ENCODE measurements at places on chromosomes 11 and 22.
A peak's percentile ranks its signal among the peaks of the same experiment; 100 is the strongest.

DNA sequence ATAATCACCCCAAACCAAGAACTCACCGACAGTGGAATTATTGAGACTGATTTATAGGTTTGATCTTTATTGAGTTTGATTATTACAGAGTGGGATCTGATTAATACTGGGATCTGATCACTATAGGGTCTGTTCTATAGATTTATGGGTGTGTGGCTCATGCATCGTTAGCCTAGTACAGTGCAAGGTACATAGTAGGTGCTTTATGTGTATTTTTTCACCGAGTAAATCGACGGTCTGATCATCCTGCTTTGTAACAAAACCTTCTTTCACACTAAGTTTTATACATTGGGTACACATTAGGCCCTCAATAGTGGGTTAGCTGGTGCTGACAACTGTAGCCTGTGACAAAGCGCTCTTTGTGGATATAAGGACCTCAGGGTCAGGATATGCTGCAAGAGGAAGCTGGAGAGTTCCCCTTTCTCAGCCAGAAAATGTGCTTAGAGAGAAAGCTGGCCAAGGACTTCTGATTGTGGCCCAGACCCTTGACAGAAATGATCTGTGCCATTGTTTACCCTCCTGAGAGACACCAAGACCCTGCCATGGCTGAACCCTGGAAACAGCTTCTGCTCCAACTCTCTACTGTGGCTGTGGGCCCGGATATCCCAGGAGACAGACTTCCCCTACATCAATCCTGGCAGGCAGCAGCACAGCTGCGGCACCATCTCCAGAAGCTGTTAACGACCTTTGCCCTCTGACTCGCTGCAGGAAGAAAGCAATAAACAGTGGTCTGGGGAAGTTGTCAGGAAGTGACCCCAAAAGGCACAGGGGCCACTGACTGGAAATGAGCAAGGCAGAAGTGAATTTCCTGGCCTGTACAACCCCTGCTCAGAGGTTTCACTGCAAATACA lies 16.1 kb upstream of the TPP1 start:
- DNase-seq: peak; percentile 48
- peaks cover 10% of the 10 kb centered on the region for H3K4me1 ChIP-seq
- H3K36me3 ChIP-seq: peaks cover 36% of the 10 kb centered on the region
- no peak overlapping the region for H3K4me3 ChIP-seq
- H3K27me3 ChIP-seq: peaks cover 13% of the 10 kb centered on the region
- H3K27ac ChIP-seq: no peak overlapping the region

DNA sequence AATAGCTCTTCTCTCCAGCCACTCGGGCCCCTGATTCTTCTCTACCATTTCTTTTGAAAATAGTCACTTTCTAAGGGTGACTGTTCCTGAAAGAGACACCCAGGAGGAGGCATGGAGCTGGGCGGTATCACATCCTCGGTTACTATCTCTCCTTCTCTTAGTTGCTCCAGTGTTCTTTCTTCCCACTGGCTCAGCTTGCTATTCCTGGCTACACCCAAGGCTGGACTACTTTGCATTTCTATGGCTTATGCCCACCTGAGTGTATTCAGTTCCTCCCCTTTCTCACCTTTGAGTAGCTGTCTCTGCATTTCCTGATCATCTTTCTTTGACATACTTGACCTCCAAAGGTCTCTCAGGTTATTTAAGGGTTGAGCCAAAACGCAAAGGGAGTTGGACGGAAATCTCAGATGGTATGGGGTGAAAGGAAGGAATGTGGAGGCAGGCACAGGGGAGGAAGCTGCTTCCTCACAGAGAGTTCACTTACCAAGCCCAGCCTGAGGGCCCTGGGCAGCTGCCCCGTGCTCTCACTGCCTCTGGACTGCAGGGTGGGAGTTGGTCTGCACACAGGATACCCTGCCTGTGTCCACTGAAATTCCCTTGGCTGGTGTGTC lies 155.7 kb downstream of the SNX19 start:
- DNase-seq: no peak
- peaks cover 7% of the 10 kb centered on the region for H3K27me3 ChIP-seq
- H3K27ac ChIP-seq: no peak overlapping the region

DNA sequence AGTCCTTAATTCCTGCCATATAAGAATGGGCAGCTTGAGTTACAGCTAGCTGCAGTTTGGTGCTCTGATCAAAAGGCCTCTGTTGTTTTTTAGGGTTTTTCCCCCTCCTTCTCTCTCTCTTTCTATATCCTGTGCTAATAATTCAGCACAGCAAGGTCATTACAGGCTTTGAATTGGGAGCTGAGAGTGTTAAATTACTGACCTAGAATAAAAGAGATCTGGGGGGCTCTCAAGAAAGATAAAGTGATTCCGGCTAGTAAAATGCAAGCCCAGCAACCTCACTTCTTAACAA lies 84.9 kb downstream of the CSTPP1 start:
- H3K36me3 ChIP-seq: no peaks in the 10 kb centered on the region
- no peak for DNase-seq
- no peak overlapping the region for H3K4me3 ChIP-seq
- H3K27me3 ChIP-seq: no peaks in the 10 kb centered on the region
- H3K27ac ChIP-seq: no peak overlapping the region
- no peaks in the 10 kb centered on the region for H3K4me1 ChIP-seq

GRCh38 chr11:31987118-31988005 lies 103.5 kb upstream of the RCN1 start:
- peaks cover 8% of the 10 kb centered on the region for H3K27me3 ChIP-seq
- no peaks in the 10 kb centered on the region for H3K4me1 ChIP-seq

- peaks cover 5% of the 10 kb centered on the region for H3K36me3 ChIP-seq
- H3K27me3 ChIP-seq: peaks cover 9% of the 10 kb centered on the region
- no peak overlapping the region for H3K4me3 ChIP-seq
- H3K4me1 ChIP-seq: peaks cover 8% of the 10 kb centered on the region
Observed at GRCh38 chr11:66373265-66373664, 1.7 kb upstream of the SLC29A2 start.

GRCh38 chr22:32699001-32699582 lies 102.4 kb upstream of the TIMP3 start:
- H3K36me3 ChIP-seq: no peaks in the 10 kb centered on the region
- no peaks in the 10 kb centered on the region for H3K27me3 ChIP-seq
- H3K4me1 ChIP-seq: peaks cover 9% of the 10 kb centered on the region
- no peak overlapping the region for H3K27ac ChIP-seq

DNA sequence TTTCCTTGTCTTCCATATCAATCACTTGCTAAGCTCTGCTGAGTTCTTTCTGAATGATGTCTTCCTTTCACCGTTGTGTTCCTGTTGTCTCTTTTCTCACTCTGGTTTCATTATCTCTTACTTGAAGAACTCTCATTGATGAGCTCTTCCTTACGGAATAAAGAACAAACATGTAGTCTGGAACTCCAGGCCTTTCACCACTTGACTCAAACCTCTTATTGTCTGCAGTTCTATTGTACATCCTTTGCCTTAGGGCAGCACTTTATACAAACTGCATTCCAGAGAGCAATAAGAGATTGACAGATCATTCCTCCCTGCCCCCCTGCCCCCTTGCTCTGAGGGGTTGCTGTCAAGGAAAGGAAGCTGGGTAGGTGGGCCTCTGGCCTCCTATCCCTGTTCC lies 517.4 kb downstream of the TMEM135 start:
- H3K4me1 ChIP-seq: no peaks in the 10 kb centered on the region

- H3K36me3 ChIP-seq: peaks cover 3% of the 10 kb centered on the region
- peaks cover 4% of the 10 kb centered on the region for H3K27me3 ChIP-seq
- no peak for DNase-seq
- no peaks in the 10 kb centered on the region for H3K4me1 ChIP-seq
Observed at GRCh38 chr11:77093987-77094840, 8.4 kb upstream of the OMP start.

DNA sequence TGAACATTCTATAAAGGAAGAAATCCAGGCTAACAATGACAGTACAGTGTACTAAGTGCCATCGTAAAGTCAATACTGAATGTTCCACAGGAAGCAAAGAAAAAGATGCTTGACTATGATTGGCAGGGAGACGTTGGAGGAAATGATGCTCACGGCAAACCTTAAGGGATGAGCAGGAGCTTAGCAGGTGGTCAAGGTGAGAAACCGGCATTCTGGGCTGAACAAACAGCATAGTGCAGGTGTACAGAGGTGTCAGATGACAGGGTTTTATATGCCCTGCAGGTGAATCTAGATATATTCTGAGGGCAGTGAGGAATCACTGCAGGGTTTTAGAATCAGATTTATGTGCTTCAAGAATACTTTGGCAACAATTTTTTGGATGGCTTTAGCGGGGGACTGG lies 85.3 kb upstream of the HEPHL1 start:
- H3K27ac ChIP-seq: no peak overlapping the region
- H3K36me3 ChIP-seq: no peaks in the 10 kb centered on the region
- H3K4me3 ChIP-seq: no peak overlapping the region
- H3K27me3 ChIP-seq: peaks cover 1% of the 10 kb centered on the region

GRCh38 chr11:122068837-122069236 lies 47.2 kb downstream of the BLID start:
- H3K27ac ChIP-seq: peak overlapping the region; percentile 2
- no peak overlapping the region for H3K4me3 ChIP-seq
- H3K4me1 ChIP-seq: peaks cover 2% of the 10 kb centered on the region
- no peaks in the 10 kb centered on the region for H3K27me3 ChIP-seq
- H3K36me3 ChIP-seq: peaks cover 5% of the 10 kb centered on the region
- no peak for DNase-seq

DNA sequence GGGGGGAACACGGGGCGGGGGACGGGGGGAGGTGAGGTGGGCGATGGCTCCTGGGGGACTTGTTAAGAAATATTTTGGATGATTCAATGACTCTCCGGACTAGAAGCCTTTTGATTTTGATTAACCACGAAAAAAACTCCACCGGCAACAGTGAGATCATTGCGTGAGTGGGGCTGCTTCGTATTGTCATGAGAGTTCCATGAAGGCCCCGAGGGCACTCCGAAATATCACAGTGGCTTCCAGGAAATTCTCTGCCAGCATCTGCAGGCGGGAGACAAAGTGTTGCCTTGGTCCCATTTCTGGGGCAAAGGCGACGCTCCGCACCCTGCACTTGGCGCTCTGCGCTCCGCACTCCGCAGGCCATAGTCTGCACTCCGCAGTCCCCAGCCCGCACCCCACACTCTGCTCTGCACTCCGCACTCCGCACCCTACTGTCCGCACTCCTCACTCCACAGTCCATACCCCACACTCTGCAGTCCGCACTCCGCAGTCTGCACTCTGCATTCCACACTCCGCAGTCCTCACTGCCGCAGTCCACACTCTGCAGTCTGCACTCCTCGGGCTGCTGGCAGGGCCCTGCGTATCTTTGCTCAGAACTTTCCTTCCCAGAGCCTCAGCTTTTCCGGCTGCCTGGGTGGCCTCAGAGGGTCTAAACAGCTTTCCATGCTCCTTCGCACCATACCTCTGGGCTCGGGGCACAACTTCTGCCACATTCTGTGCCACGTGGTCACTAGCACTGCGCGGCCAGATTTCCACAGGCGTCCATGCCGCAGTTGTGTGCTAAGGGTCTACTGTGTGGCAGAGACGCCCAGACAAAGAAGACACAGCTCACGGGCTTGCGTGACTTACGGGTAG lies 61.1 kb downstream of the LINC01488 start:
- DNase-seq: no peak
- no peak overlapping the region for H3K27ac ChIP-seq
- H3K4me1 ChIP-seq: peaks cover 19% of the 10 kb centered on the region
- H3K27me3 ChIP-seq: peaks cover 1% of the 10 kb centered on the region
- no peaks in the 10 kb centered on the region for H3K36me3 ChIP-seq
- H3K4me3 ChIP-seq: peak overlapping the region; percentile 17

GRCh38 chr11:44338026-44338425 lies 28.1 kb upstream of the ALX4 start:
- DNase-seq: no peak
- no peak overlapping the region for H3K4me3 ChIP-seq
- H3K27me3 ChIP-seq: peaks cover 4% of the 10 kb centered on the region

GRCh38 chr11:2942447-2942846 lies 13.2 kb upstream of the PHLDA2 start:
- H3K4me3 ChIP-seq: no peak overlapping the region
- H3K27ac ChIP-seq: no peak overlapping the region
- DNase-seq: no peak
- peaks cover 13% of the 10 kb centered on the region for H3K27me3 ChIP-seq
- peaks cover 24% of the 10 kb centered on the region for H3K36me3 ChIP-seq

DNA sequence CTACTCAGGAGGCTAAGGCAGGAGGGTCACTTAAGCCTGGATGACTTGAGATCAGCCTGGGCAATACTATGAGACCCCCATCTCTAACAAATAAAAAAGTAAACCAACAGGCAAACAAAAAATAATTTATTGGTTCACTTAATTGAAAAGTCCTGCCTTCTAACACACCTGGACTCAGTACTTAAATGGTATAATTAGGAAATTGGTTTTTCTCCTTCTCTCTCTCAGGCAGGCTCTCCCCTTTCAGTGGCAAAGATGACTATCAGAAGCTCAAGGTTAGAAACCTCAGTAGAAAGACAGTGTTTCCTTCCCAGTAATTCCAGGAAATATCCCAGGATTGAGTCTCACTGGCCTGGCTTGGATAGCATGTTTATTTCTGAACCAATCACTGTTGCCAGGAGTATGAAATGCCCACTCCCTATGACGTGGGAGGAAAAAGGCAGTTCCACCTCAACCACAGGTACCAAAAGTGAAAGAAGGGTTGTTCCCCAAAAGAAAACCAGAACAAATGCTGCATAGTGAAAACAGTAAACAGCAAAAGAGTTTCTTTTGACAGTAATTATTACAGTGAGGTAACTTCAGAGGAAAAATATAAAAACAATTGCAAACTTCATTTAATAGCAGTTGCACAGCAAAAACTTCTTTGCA lies 56.3 kb upstream of the SOX6 start:
- DNase-seq: no peak
- no peak overlapping the region for H3K27ac ChIP-seq
- H3K4me1 ChIP-seq: peaks cover 13% of the 10 kb centered on the region
- H3K4me3 ChIP-seq: no peak overlapping the region

Measured in endothelial cell (in vitro differentiated cells).